Activated CD4-positive, alpha-beta T cell treated with anti-CD3 and anti-CD28 coated beads, Interleukin-10, Interleukin-2, amounts not matched to agents 100 ng/mL and 50 ng/mL, durations not matched to agents 16 hours and 8 hours (primary cell): ENCODE measurements at places on chromosomes 16 and 17.

GRCh38 chr17:13539421-13539820, 62.3 kb downstream of the HS3ST3A1 start:
- DNase-seq, result no peak

DNA sequence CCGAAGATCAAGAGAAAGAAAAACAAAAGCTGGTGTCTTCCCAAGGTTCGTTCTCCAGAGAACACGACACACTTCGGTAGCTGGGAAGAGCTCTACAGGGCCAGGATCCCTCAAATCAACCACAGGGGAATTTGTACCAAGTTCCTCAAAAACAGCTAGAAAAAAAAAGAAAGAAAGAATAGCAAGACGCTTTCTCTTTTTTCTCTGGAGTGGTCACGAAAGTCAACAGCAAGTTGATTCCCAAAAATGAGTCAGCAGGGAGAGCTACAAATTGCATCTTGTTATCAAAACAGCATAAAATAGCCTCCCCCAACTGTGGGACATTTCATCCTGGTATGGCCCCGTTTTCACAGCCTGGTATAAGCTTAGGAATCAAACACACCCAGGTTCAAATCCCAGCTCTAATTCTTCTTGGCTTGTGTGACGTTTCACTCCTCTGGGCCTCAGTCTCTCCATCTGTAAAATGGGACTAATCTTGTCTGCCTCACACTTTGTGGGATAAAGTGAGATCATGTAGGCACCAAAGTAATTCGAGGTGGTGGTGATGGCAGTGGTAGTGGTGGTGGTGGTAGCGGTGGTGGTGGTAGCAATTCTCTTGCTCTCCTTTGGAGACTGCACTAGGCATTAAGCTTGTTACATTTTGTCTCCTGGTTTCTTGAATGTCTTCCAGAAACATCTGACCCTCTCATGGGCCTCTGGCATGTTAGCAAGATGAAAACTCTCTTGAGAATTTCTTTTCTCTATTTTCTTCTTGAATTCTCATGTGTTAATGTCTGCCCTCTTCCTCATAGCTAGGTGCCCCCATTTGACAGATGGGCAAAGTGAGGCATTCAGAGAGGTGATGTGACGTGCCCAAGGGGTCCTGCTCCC, 988 bp upstream of the IL21R start:
- DNase-seq, result no peak

DNA sequence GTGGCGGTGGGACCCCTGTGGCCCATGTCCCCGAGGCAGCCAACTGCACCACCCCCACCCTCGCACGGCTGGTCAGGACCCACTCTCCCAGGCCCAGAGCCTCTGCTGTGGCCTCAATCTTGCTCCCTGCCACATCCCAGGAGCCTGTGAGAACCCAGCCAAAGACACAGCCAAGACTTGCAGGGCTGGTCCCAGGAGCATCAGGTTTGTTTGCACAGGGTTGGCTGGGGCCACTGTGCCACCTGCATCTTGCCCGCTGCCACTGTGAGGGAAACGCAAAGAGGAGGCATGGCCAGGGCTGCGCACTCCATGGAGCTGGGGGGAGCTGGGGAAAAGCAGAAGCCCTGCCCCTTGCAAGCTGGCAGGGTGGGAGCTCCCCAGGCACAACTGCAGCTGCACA, 92.5 kb downstream of the SSH2 start:
- no peak for DNase-seq

DNA sequence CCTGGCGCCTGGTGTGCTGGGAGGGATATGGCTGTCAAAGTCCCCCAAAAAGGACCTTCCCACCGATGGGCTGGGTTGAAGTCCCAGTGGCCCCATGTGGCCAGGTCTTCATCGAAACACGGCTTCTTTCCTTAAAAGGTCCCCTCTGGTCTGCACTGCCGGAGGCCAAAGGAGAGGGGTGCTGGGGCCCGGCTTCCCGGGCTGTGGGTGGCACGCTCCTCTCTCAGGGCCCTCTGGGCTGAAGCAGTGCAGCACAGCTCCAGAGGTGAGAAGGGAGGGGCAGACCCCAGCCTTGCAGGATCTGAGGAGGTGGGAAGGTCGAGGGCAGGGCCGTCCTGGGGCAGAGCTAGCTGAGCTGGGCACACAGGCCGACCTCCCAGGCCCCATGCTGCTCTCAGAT, 6.7 kb downstream of the NPTX1 start:
- no peak for DNase-seq

- DNase-seq, result no peak
Measured at GRCh38 chr17:35050170-35050569, 13.3 kb downstream of the RFFL start.

- DNase-seq, result no peak
Measured at GRCh38 chr17:39064374-39064773, 87.1 kb downstream of the PLXDC1 start.

DNA sequence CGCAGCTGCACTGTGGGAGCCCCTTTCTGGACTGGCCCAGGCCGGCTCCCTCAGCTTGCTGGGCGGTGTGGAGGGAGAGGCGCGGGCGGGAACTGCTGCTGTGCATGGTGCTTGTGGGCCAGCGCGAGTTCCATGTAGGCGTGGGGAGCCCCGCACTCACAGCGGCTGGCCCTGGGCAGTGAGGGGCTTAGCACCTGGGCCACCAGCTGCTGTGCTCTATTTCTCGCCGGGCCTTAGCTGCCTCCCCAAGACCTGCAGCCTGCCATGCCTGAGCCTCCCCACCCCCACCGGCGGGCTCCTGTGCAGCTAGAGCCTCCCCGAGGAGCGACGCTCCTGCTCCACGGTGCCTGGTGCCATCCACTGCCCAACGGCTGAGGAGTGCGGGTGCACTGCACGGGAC, 1.7 kb downstream of the MTHFSD start:
- DNase-seq, result no peak

DNA sequence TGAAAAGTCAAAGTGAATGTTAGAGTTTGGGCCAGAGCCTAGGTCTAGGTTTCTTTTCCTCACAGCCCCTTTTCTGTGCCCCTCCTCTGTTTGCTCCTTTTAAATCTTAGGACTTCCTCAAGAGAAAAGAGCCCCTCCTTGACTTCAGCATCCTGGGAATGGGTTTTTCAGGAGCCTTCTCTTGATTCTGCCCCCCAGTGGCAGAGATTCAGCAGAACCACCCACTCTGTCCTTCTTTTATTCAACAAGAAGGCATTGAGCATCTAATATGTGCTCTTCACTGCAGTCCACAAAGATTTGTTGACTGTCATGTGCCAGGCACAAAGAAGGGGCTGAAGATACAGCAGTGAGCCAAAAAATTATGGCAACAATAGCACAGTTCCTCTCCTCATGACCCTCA, 270.8 kb upstream of the CDH5 start:
- no peak for DNase-seq

DNA sequence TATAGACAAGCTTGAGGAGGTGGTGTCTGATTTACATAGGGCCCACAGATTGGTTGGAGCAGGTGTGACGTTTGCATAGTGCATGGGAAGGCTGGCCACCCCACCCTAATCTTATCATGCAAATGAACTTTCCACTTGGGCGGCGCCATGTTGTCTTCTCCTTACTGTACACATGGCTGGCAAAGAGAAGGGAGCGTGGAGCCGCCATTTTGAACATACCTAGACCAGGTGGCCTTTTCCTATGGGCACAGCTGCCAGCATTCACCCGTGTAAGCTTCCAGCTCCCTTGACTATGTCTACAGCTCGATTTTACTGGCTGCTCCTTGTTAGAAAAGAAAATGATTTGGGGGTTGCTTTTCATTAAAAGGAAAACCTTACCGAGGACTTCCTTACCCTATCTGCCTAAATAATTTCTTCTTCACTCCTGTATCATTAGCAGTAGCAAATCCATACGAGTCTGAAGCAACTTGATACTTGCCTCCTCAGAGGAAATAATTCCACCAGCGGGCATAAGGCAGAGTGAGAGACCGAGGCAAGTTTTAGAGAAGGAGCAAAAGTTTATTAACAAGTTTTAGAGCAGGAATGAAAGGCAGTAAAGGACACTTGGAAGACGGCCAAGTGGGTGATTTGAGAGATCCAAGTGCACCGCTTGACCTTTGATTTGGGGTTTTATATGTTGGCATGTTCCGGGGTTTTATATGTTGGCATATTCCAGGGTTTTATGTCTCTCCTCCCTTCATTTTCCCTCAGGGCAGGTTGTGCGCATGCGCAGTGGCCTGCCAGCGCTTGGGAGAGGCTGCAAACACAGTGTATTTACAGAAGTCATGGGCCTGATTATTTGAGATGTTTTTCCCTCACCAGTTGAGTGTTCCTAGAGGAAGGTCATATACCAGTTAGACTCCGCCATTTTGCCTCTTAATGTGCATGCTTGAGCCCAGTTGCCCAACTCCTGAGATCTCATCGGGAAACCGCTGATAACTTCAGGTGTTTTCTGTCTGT, 65.7 kb downstream of the MARF1 start:
- DNase-seq, result no peak

DNA sequence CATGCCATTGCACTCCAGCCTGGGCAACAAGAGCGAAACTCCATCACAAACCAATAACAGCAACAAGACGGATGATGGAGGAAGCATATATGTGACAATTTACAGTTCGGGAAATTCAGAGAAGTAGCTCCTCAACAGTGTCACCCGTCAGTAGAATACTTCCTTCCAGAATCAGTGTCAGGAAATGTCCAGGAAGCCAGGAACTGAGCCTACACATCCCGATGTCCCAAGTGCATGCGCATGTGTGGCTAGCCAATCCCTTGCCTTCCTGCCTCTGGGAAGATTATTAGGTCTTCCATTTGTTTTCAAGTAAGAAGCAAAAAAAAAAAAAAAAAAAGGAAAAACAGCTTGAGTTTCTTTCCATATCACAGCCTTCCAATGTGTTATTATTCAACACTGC, 1.4 kb upstream of the PITPNC1 start:
- no peak for DNase-seq

DNA sequence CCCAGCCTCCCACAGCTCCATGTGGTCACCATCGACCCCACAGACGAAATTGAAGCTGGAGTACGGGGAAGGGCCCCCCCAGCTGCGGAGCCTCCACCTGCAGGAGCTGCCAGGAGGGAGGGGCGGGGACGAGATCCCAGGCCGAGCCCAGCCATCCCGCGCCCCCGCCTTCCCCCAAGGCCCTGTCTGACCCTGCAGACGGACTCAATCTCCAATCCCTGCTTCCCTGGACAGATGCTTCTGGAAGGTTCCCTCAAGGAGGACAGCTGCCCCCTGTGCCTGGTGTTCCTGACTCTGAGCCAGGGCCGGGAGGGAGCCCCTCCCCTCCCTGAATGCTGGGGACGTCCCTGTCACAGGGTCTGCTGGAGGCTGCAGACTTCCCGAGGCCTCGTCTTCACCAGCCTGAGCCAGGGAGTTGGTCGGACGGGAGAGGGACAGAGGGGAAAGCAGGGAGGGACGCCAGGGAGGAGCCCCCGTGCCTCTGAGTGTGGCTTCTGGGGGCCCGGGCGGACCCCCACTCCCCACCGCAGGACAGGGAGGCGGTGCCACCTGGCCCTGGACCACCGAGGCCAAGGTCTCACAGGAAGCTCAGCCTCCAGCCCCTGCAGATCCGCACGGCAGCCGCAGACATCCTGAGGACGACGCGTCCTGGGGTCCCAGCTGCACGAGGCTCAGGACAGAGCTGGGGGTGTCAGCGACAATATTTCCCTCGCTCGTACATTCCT, 21.3 kb upstream of the C1QTNF8 start:
- no peak for DNase-seq
